ENCODE measurements at places on chromosomes 6 and 20.
A peak's percentile ranks its signal among the peaks of the same experiment; 100 is the strongest.

DNA sequence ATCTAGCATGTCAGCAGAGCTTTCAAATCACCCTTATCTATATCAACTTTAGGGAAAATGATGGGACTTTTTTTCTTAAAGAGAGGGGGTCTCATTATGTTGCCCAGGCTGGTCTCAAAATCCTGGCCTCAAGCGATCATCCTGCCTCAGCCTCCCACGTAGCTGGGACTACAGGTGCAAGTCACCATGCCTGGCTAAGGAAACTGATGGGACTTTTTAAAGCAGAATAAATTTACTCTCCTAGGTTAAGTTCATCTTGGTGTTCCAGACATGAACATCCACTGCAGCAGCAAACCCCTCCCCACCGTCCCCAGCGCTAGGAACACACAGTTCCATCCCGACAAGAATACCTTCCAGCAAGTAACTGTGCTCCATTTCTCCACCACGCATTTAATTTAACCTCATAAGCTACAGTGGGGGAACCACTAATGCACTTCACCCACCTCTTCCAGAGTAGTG, 64.9 kb downstream of the SLC23A2 start:
- no peak for DNase-seq

DNA sequence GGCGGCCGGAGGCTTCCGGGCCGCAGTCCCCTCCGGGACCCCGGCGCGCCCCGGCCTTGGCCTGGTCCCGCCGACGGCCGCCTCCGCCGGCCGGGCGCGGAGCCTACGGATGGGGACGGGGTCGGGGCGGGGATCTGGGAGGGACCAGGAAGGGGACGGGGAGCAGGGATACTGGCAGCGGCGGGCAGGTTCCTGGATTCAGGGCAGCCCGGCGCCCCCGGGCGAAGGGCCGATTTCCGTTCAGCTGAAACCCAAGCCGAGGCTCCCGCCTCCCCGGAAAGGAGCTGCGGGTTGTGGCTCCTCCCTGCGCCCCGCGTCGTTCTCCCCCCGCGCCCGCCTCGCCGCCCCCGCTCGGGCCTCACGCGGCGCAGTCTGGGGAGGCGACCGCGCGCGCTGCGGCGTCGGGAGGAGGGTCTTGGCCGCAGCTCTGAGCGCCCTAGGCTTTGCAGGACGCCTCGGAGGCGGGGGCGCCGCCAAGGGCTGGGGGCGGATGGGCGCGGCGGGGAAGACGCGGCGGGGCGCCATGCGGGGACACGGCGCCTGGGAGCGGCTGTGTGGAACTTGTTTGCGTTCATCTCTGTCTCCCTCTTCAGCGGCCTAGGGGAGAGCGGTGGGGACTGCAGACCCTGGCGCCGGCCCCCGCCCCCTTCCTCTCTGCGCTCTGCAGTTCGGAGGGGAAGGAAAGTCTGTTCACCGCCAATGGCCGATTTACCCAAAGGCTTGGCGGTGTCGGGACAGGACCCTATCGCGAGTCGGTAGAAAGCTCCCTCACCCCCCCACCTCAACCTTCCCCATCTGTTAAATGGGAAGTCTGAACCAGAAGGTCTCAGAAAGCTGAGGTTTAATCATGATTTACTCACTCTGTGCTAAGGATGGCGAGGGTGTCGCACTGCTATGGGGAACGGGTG, 22.7 kb upstream of the TMEM181 start:
- peak; percentile 77 for DNase-seq

GRCh38 chr20:7516621-7517111, 423.6 kb downstream of the HAO1 start:
- DNase-seq: no peak

- no peak for DNase-seq
These were observed 18.0 kb downstream of the ELOVL2 start for GRCh38 chr6:11025921-11026635.

DNA sequence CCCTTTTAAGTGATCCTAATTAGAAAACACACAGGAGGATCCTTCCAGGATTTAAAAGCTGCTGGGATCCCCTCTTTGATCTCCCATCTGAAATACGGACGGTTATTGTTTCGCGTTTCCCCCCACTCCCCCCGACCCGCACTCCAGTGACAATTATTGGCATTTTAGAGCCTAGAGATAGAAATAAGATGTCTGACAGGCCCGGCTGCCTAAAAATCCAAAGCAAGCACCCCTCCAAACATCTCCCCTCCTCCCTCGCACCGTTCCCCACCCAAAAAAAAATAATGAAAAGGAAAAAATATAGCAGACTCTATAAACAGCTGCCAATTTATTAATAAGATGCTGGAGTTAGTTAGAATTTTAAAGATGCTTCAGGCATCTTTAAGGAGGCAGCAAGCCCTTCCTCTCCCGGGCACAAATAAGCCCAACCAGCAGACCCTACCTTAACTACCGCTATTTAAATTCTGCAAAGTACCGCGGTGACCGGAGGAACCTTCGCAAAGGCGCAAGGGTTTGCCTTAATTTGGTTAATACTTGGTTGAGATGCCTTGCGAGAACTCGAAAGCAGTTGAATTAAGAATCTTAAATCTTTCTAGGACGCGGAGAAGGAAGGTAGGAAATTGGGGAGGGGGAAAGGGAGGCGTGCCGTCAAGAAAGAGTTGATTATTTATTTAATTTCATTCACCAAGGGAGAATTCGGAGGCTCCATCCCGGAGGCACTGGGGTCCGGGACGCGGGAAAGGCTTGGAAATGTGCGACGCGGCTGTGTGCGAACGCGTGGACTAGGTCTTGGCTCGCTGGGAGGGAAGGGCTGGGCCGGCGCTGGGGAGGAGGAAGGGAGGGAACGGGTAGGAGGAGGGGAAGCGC, 1.5 kb upstream of the ISM1 start:
- no peak for DNase-seq

DNA sequence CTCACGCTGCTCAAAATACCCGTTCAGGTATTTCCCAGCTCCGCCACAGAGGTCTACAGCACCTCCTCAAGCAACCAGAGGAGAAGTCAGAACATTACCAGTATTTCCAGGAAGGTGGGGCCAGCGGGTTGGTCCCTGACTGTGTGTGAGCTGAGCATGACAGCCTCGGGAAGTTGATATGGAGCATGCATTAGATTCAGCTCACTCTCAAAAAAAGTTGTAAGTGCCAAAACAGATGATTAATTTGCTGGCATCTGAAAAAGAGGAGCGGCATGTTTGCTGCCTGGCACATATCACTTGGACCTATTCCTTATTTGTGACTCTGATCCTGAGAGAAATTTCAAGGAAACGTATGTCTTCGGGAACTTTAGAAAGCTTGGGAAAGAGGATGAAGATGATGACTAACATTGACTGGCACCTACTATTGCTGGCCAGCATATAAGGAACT, 32.3 kb downstream of the ELOVL2 start:
- no peak for DNase-seq

DNA sequence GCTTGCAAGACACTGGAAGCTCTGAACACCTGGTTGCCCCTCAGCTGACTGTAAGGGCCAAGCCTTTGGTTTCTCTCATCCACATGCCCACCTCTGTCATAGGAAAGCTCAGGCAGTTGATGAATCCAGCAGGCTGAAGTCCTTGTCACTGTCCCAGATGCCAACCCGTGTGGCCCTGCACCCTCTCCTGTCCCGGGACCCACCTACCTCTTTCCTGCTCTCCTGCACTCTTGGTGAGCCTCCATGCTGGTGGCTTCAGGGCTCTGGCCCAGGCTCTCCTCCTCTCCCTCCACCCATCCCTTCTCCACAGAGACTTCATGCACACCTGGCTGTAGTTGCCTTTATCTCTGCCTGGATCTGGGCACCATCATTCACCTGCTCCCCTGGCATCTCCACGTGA, 4.0 kb upstream of the GID8 start:
- DNase-seq: no peak

GRCh38 chr20:50932691-50933280, 1.5 kb upstream of the ADNP start:
- no peak for DNase-seq

- DNase-seq: no peak
These were observed 103.6 kb downstream of the JPH2 start for GRCh38 chr20:44083220-44083933.

GRCh38 chr6:149559389-149559788, 6.8 kb upstream of the GINM1 start:
- DNase-seq: no peak

- no peak for DNase-seq
These were observed 111.1 kb downstream of the PDSS2 start for GRCh38 chr6:107348224-107348623.

GRCh38 chr6:69994251-69994650, 127.9 kb downstream of the COL19A1 start:
- DNase-seq: no peak

- no peak for DNase-seq
These were observed at the start of gene NT5E for GRCh38 chr6:85449818-85450759. NT5E (plus strand) TSS chr6:85450083; CDS start chr6:85450140, 57 bp downstream.

DNA sequence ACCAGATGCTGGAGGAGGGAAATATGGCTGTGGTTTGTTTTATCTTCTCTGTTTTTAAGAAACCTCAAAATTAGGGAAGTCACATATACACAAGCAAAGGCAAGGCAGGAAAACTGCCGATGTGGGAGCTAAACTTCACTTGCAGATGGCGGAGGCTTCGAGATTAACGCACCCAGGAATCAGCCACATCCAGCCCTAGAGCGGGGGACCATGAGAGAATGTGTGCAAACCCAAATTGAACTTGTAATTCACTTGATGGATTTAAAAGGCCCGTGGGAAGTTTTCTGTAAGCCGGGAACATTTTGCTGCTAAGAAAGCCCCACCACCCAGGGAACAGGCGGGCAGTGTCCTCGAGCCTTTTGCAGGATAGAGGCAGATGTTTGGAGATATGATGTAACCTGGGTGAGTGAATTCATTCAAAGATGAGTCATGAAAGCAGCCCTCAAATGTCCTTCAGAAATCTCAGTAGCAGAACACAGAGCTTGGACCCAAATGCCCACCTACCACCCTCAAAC, 39.9 kb downstream of the PREX1 start:
- DNase-seq: no peak

- DNase-seq: no peak
These were observed at the start of gene PREX1 for GRCh38 chr20:48827855-48828733. PREX1 (minus strand) TSS chr20:48827999; CDS start chr20:48827860, 139 bp downstream.

GRCh38 chr6:13866301-13866700, 51.9 kb upstream of the MCUR1 start:
- no peak for DNase-seq

- no peak for DNase-seq
These were observed 54.3 kb upstream of the SPACA1 start for GRCh38 chr6:87993356-87993755.

DNA sequence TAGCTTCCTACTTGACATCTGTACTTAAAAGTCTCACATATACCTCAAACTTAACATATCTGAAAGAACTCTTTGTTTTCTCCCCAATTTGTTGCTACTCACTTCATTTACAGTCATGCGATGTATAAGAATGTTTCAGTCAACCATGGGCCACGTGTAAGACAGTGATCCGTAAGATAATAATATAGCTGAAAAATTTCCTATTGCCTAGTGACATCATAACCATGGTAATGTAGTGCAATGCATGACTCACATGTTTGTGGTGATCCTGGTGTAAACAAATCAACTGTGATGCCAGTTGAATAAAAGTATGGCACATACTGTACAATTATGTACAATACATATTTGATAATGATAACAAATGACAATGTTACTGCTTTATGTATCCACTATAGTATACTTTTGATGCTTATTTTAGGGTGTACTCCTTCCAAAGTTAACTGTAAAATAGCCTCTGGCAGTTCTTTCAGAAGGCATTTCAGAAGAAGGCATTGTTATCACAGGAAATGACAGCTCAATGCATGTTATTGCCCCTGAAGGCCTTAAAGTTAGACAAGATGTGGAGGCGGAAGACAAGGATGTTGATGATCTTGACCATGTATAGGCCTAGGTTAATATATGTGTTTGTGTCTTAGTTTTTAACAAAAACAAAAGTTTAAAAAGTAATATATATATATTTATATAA, 579.0 kb downstream of the EPHA7 start:
- DNase-seq: no peak

GRCh38 chr20:33475381-33476152, 14.3 kb upstream of the CBFA2T2 start:
- no peak for DNase-seq

DNA sequence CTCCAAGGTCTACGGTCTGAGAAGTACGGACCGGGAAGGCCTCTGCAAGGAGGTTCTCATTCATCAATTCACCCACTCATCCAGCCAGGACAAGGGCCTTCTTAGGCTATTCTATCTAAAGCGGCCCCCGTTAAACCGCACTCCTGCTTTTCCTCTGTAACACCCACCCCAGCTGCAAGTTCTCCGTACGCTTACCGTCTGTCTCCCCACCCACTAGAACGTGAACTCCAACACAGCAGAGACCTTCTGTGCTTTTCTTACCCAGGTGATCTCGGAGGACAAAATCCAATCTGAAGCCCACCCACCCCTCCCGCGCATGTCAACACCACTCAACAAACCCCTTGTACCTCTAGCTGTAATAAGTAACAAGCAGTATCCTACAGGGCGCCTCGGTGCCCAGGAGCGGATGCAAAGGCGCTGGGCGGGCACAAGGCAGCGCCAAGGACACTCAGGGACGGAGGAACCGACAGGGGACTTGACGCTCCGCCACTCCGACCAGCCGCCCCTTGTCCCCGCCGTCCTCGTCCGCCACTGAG, 351 bp downstream of the AURKA start:
- DNase-seq: no peak

DNA sequence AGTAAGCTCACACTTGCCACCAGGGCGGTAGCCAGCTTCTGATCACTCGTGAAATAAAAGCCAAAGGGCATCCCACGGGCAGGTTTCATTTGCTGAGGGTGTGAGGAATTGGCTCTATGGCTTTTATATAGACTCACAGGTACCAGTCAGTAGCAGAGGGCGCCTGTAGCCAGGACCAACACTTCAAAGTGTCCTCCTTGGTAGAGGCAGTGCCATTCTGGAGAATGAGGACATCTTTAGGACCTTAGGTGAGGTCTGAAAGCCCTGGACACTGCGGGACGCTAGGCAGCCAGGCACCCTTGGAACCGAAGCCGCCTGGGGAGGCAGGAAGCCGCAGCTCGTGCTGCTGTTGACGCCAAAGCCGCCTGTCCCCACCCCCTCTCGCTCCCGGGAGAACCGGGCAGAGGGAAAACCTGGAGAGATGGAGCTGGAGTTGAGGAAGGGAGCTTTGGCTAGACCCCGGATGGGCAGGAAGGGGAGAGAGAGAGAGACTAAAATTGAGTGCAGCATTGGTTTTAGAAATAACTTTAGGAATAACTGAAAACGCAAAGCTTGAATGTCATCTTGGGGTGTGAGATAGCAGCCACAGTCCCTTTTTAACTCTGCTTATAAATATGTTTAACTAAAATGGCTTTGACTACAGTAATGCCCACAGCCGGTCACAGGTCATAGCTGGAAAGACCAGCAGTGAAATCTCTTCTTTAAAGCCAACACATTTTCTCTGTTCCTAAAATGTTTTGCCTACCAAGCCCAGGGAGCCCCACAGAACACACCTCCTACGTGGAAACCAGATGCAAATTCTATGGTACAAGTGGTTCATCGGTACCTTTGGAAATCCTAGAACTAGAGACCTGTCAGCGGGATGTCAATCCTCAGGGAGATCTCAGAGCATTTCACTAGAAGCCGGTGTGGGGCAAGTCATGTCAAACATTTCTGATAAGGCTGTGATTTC, 128.5 kb upstream of the CDYL start:
- DNase-seq: peak; percentile 71

- no peak for DNase-seq
These were observed 6.8 kb downstream of the PMEPA1 start for GRCh38 chr20:57703013-57703412.
